ENCODE measurements at places on chromosomes 16 and 17.

GRCh38 chr16:4578961-4579530, 22.9 kb downstream of the C16orf96 start:
- peaks cover 6% of the 10 kb centered on the region for H3K4me1 ChIP-seq
- no peaks in the 10 kb centered on the region for H3K27me3 ChIP-seq
- DNase-seq, result no peak
- H3K4me3 ChIP-seq, result no peak overlapping the region
- H3K36me3 ChIP-seq, result no peaks in the 10 kb centered on the region

DNA sequence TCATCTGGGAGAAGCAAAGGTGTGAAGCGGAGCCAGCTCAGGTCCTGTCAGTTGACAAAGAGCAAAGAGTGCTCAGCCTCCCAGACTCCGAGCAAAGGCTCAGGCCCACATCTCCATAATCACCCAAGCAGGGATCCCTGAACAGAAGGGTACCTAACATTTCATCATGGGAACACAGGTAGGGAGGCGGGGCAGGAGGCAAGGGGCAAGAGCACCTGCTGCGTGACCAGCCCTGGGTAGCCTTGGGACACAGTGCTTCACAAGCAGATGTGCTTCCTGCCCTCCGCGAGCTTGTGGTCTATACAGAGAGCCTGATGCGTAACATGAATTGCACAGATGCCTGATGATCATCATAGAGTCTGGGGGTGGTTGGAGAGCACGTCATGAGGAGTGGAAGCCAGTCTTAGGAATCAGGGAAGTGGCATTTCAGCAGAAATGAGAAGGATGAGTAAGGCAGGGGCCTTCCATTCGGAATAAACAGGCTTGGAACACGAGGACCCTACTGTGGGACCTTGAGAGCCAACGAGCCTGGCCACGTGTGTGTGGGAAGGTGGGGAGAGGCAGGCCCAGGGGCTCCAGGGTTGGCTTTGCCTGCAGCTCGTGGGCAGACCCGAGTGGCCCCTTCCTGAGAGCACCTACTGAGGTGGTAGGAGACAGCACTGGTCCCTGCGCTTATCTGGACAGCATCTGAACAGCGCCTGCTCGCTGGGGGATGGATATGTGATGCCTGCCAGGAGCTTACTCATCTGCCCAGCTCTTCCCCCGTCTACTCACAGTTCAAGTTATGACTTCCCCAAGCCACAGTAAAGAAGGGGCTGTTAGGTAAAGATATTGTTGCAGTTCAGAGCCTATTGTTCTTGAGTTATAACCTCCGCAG, 125.8 kb downstream of the CCDC182 start:
- DNase-seq, result no peak
- H3K36me3 ChIP-seq, result peaks cover 35% of the 10 kb centered on the region
- H3K27me3 ChIP-seq, result no peaks in the 10 kb centered on the region
- H3K27ac ChIP-seq, result no peak overlapping the region

DNA sequence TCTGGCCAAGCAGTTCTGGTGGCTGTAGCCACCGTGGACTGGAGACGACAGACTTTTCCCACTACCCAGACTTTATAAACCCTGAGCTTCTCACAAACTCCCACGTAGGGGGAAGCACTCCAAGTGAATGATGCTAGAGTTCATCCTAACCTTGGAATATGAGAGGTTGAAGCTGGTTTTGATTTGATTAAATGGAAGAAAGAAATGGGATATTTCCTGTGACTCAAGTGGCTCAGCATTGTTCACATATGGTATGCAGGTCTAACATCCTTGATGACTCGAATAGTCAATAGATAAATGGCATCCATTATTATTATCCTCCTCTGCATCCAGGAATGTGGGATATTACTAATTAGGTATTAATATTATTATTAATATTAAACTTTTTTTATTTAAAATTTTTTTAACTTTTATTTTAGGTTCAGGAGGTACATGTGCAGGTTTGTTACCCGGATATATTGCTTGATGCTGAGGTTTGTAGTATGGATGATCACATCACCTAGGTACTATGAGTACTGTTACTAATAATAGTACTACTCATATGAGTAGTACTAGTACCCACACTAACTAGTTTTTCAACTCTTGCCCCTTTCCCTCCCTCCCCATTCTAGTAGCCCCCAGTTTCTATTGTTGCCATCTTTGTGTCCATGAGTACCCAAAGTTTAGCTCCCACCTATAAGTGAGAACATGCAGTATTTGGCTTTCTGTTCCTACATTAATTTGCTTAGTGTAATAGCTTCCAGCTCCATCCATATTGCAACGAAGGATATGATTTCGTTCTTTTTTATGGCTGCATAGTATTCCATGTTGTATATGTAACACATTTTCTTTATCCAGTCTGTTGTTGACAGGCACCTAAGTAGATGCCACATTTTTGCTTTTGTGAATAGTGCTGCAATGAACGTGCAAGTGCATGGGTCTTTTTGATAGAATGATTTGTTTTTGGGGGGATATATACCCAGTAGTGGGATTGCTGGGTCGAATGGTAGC, 22.9 kb downstream of the PIK3R6 start:
- no peak overlapping the region for H3K27ac ChIP-seq
- H3K4me1 ChIP-seq, result no peaks in the 10 kb centered on the region
- H3K4me3 ChIP-seq, result no peak overlapping the region

DNA sequence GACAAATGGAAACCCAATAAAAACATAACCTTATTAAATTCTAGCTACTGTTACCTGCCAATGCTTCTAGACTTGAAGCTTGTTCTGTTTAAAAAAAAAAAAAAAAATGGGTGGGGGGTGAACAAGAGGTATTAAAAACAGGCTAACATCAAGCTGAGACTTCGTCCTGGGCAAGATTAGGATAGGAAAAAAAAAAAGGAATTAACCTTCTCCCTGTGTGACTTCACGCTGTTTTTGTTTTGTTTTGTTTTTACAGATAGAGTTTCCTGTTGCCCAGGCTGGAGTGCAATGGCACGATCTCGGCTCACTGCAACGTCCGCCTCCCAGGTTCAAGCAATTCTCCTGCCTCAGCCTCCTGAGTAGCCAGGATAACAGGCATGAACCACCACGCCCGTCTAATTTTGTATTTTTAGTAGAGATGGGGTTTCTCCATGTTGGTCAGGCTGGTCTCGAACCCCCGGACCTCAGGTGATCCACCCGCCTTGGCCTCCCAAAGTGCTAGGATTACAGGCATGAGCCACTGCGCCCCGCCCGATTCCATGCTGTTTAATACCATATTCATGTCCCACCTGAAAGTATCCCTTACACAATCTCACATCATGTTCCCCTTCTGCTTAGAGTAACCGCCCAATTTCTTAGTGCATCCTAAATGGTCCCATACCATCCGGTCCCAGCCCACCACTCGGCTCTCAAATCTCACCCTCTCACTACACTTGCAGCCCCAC, 2.2 kb downstream of the USP31 start:
- DNase-seq, result no peak
- H3K36me3 ChIP-seq, result peaks cover 4% of the 10 kb centered on the region
- peaks cover 3% of the 10 kb centered on the region for H3K27me3 ChIP-seq
- H3K4me3 ChIP-seq, result no peak overlapping the region
- H3K4me1 ChIP-seq, result peaks cover 30% of the 10 kb centered on the region

GRCh38 chr17:1365445-1366039, 34.5 kb downstream of the YWHAE start:
- H3K27ac ChIP-seq, result no peak overlapping the region
- H3K27me3 ChIP-seq, result no peaks in the 10 kb centered on the region
- H3K4me3 ChIP-seq, result no peak overlapping the region
- H3K4me1 ChIP-seq, result peaks cover 68% of the 10 kb centered on the region
- H3K36me3 ChIP-seq, result peaks cover 42% of the 10 kb centered on the region
- peak; percentile 65 for DNase-seq

DNA sequence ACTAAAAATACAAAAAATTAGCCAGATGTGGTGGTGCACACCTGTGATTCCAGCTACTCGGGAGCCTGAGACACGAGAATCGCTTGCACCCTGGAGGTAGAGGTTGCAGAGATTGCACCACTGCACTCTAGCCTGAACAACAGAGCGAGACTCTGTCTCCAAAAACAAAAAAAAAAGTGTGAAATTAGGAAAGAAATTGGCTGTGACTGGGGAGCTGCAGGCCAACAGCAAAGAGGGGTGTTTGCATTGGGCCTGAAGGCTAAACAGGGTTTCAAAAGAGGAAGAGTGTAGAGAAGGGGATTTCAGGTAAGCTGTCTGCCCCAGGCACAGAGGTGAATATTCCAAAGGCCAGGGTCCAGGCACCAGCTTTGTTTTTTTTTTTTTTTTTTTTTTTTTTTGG, 9.4 kb downstream of the BMERB1 start:
- no peak overlapping the region for H3K4me3 ChIP-seq
- H3K36me3 ChIP-seq, result peaks cover 4% of the 10 kb centered on the region
- H3K27me3 ChIP-seq, result no peaks in the 10 kb centered on the region
- no peak for DNase-seq

DNA sequence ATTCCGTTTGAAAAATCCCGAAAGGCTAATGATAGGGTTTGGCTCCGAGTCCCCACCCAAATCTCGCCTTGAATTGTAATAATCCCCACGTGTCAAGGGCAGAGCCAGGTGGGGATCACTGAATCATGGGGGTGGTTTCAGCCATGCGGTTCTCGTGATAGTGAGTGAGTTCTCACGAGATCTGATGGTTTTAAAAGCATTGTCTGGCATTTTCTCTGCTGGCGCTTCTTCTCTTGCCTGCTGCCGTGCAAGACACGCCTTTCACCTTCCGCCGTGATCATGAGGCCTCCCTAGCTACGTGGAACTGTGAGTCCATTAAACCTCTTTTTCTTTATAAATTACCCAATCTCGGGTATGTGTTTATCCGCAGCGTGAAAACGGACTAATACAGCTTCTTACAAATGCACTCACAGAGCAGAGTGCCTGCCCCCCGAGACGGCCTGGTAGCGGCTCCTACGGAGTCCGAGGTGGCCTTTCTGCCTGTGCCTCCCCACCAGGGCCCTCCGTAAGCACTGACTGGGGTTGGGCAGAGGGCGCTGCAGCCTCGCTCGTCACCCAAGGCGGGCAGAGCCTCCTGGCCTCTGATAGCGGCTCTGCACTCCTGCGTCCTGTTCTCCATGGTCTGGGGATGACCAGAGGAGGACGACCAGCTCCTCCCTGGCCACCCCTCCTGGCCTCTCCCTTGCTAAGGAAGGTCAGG, 131.7 kb downstream of the FOXL1 start:
- H3K4me1 ChIP-seq, result no peaks in the 10 kb centered on the region
- no peaks in the 10 kb centered on the region for H3K27me3 ChIP-seq
- H3K4me3 ChIP-seq, result no peak overlapping the region
- H3K27ac ChIP-seq, result no peak overlapping the region
- DNase-seq, result no peak

- H3K36me3 ChIP-seq, result no peaks in the 10 kb centered on the region
- no peak overlapping the region for H3K4me3 ChIP-seq
- no peak overlapping the region for H3K27ac ChIP-seq
These were observed 21.2 kb downstream of the AKAP1 start for GRCh38 chr17:57106107-57106835.

DNA sequence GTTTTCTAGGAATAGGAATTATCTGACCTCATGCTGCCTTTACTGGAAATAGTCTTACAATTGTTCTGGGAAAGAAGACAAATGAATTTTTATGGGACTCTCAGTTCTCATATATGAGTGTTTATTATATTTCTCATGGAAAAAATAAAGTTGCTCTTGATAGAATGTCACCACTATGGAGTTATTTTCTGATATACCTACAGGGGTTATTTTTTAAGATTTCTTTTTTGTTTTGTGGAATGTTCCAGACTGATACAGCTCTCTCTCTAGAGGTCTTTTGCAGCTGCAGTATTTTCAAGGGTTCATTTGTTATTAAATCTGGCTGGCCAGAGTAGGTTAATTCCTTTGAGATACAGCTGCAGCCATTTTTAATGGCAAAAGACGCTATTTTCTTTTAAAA, 100.7 kb downstream of the ABCA8 start:
- no peaks in the 10 kb centered on the region for H3K36me3 ChIP-seq
- H3K4me1 ChIP-seq, result no peaks in the 10 kb centered on the region
- DNase-seq, result no peak
- no peaks in the 10 kb centered on the region for H3K27me3 ChIP-seq

DNA sequence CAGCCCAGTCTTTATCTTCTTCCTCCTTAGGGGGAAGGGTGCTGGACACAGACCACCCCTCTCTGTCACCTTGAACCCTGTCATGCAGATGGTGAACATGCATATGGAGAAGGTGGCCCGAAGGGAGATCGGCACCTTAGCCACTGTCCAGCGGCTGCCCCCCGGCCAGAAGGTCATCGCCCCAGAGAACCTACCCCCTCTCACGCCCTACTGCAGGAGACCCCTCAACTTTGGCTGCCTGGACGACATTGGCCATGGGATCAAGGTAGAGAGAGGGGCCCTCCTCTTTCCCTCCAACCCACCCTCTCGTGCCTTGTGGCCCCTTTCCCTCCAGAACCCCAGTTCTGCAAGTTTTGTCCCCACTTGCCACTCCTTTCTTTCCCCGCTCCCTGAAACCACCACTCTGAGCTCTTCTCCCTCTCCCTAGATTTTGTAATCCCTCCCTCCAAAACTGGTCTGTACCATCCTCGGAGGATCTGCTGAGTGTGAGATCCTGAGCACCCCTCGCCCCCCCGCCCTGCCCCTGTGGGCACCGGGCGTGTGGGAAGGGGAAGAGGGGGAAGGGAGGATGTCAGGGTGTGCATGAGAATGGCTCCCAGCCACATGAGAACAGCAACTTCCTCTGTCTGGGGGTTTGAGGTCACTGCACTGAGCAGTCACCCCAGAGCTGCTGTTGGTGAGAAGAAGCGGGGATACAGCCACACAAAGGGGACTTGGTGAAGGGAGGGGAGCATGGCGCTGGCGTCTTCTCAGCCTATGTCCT, 7.3 kb downstream of the ABI3 start:
- peaks cover 71% of the 10 kb centered on the region for H3K4me1 ChIP-seq
- peaks cover 76% of the 10 kb centered on the region for H3K36me3 ChIP-seq
- peak overlapping the region; percentile 95 for H3K27ac ChIP-seq
- H3K4me3 ChIP-seq, result peak overlapping the region; percentile 64
- DNase-seq, result peak; percentile 79

All from activated CD4-positive, alpha-beta memory T cell treated with anti-CD3 and anti-CD28 coated beads, Interleukin-2, amount 10 ng/mL, durations not matched to agents 7 days and 5 days (primary cell).